ENCODE measurements at places on chromosomes 12 and 14. TPM values are rescaled to one million over a fixed set of nuclear protein-coding genes. Genes with fewer than 3 reads are reported as not detected.

CALM1 gene
- total RNA-seq = 725 TPM

RAD51AP1 gene
- total RNA-seq = 49.7 TPM

- no peaks in the 10 kb centered on the region for H3K4me1 ChIP-seq
- H3K4me3 ChIP-seq = no peak overlapping the region
- no peak overlapping the region for H3K27ac ChIP-seq
- DNase-seq = no peak
- H3K36me3 ChIP-seq = no peaks in the 10 kb centered on the region
Observed at GRCh38 chr12:110916295-110916875, 4.0 kb downstream of the MYL2 start.

GRCh38 chr12:11706509-11707379, 57.3 kb downstream of the ETV6 start:
- H3K27ac ChIP-seq = no peak overlapping the region
- no peak for DNase-seq
- no peak overlapping the region for H3K4me3 ChIP-seq
- peaks cover 67% of the 10 kb centered on the region for H3K4me1 ChIP-seq
- no peaks in the 10 kb centered on the region for H3K27me3 ChIP-seq
- peaks cover 10% of the 10 kb centered on the region for H3K36me3 ChIP-seq

GRCh38 chr12:13978876-13979275, 2.5 kb downstream of the GRIN2B start:
- no peak for DNase-seq
- H3K36me3 ChIP-seq = peaks cover 1% of the 10 kb centered on the region
- H3K4me3 ChIP-seq = no peak overlapping the region
- peaks cover 59% of the 10 kb centered on the region for H3K27me3 ChIP-seq

GRCh38 chr14:89457007-89457406, 40.0 kb upstream of the FOXN3 start:
- no peaks in the 10 kb centered on the region for H3K27me3 ChIP-seq
- no peak overlapping the region for H3K27ac ChIP-seq
- H3K36me3 ChIP-seq = no peaks in the 10 kb centered on the region

SSTR1 gene
- not detected for total RNA-seq

GRCh38 chr14:81187832-81188522, 32.8 kb downstream of the GTF2A1 start:
- H3K27me3 ChIP-seq = no peaks in the 10 kb centered on the region
- H3K4me3 ChIP-seq = no peak overlapping the region
- peak overlapping the region; percentile 23 for H3K27ac ChIP-seq
- no peak for DNase-seq

DNA sequence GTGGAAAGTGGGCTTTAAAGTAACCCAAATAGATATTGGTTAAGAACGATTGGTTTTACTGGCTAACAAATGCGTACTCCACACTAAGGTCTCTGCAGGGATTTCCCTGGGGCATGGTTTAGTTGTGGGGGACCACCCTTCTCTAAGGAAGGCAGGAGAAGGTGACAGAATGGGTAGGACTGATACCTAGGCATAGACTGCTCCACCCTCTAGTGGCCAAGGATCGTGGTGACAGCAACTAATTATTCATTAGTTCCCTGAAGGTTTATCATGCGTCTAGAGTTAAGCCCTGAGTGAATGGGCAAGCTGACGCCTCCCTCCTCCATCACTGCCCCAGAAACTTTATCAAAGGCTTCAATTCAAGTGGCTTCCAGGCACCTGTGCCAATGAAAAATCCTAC, 9.1 kb downstream of the FAM181A start:
- H3K27me3 ChIP-seq = no peaks in the 10 kb centered on the region
- no peak overlapping the region for H3K4me3 ChIP-seq
- DNase-seq = no peak
- H3K36me3 ChIP-seq = peaks cover 23% of the 10 kb centered on the region
- H3K4me1 ChIP-seq = peaks cover 13% of the 10 kb centered on the region

ERGIC2 gene
- 103 TPM for total RNA-seq

CLIP1 gene
- total RNA-seq = 71.8 TPM

- H3K27ac ChIP-seq = peak overlapping the region; percentile 93
- peaks cover 60% of the 10 kb centered on the region for H3K4me1 ChIP-seq
Observed at GRCh38 chr14:73785336-73785833, 66.2 kb upstream of the PTGR2 start.

DNA sequence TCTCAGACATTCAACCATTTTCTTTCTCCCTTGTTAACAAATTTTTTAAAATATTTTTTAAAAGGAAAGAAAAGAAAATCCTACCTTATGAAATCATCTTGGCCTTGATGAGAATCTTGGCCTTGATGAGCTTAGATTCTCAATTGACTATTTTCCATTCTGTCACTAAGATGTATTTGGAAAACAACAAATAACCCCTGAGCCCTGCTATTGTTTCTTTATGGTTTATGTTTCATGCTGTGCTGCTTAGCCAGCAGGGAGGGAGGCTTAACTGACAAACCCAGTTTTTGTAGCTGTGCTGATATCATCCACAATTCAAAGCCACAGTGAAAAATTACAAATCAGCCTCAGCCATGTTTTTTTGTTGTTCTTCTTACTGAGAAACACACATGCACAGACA, 404.1 kb downstream of the RAD51B start:
- H3K27me3 ChIP-seq = no peaks in the 10 kb centered on the region
- H3K4me1 ChIP-seq = peaks cover 2% of the 10 kb centered on the region
- peaks cover 2% of the 10 kb centered on the region for H3K36me3 ChIP-seq
- no peak overlapping the region for H3K27ac ChIP-seq

DNA sequence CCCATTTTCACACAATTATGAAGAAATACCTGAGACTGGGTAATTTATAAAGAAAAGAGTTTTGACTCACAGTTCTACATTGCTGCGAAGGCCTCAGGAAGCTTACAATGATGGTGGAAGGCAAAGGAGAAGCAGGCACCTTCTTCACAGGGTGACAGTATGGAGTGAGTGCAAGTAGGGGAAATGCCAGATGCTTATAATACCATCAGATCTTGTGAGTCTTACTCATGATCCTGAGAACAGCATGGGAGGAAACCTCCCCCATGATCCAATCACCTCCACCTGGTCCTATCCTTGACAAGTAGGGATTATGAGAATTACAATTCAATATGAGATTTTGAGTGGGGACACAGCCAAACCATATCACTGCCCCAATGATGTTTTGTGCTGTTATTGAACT, 189.3 kb upstream of the CRY1 start:
- H3K4me3 ChIP-seq = no peak overlapping the region
- no peak for DNase-seq
- no peaks in the 10 kb centered on the region for H3K36me3 ChIP-seq
- no peak overlapping the region for H3K27ac ChIP-seq
- H3K4me1 ChIP-seq = peaks cover 9% of the 10 kb centered on the region

DBX2 gene
- total RNA-seq = not detected

DNA sequence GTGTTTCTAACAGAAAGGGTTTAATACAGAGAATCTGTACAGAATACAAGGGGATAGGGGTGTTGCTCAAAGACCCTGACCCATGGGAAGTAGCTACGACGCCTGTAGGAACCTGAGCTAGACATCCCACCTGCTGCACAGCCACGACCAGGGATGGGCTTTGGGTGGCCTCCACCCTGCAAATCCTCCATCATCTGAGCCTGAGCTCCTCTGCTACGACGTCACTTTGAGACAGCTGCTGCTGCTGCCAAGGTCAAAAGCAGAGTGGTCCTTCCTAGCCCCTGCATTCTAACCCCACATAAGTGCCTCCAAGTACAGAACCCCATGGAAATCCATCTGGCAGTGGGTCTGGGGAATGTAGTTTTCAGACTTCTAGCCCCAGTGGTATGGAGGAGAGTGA, 43.8 kb downstream of the JAG2 start:
- no peak for DNase-seq
- H3K4me1 ChIP-seq = no peaks in the 10 kb centered on the region
- H3K36me3 ChIP-seq = peaks cover 2% of the 10 kb centered on the region
- H3K4me3 ChIP-seq = no peak overlapping the region
- H3K27ac ChIP-seq = no peak overlapping the region
- H3K27me3 ChIP-seq = peaks cover 11% of the 10 kb centered on the region

DNA sequence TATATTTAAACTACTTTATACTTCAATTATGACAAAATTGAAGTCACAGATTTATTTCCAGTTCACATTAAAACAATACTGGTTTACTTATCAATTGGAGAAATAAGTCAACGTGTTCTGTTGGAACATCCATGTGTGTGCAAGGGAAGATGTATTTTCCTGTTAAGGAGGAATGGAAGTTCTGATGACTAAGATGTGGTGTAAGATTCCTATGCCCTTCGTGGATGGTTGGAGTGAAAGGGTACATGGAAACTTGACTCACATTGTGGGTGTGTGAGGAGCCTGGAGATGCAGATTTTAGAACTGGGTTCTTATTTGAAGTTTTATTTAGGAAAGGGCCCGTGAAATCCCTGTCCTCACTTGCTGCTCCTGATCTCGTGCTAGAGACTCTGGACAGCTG, 95.3 kb downstream of the CATSPERB start:
- no peak overlapping the region for H3K27ac ChIP-seq
- H3K4me3 ChIP-seq = no peak overlapping the region
- no peaks in the 10 kb centered on the region for H3K4me1 ChIP-seq
- DNase-seq = no peak

DNA sequence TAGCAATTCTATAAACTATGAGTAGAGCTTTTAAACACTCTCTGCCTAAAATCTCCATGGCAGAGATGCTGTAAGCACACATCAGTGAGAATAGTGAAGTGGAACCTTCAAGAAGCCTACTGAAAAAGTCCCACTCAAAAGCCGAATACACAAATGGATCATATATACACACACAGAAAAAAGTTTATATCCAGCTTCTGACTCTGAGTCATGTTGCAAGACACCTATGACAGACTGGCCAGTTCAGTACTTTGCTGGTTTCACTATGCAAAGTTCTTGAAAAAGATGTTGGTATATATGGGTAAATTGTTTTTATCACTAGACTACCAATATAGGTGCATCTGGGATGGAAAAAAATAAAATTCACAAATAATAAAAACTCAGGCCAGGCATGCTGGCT, 126.1 kb downstream of the KCNK10 start:
- H3K36me3 ChIP-seq = no peaks in the 10 kb centered on the region
- H3K4me1 ChIP-seq = no peaks in the 10 kb centered on the region
- H3K4me3 ChIP-seq = no peak overlapping the region
- peaks cover 26% of the 10 kb centered on the region for H3K27me3 ChIP-seq
- no peak overlapping the region for H3K27ac ChIP-seq

- H3K27me3 ChIP-seq = no peaks in the 10 kb centered on the region
- no peaks in the 10 kb centered on the region for H3K4me1 ChIP-seq
- no peak overlapping the region for H3K4me3 ChIP-seq
- no peak overlapping the region for H3K27ac ChIP-seq
- no peak for DNase-seq
- H3K36me3 ChIP-seq = no peaks in the 10 kb centered on the region
Observed at GRCh38 chr12:39764944-39765560, 145.4 kb upstream of the ABCD2 start.

- H3K27ac ChIP-seq = no peak overlapping the region
- peaks cover 1% of the 10 kb centered on the region for H3K27me3 ChIP-seq
- no peak overlapping the region for H3K4me3 ChIP-seq
- H3K4me1 ChIP-seq = no peaks in the 10 kb centered on the region
- DNase-seq = no peak
Observed at GRCh38 chr12:80100591-80100990, 1.3 kb downstream of the OTOGL start.

- no peaks in the 10 kb centered on the region for H3K36me3 ChIP-seq
- H3K27me3 ChIP-seq = peaks cover 12% of the 10 kb centered on the region
- H3K4me3 ChIP-seq = no peak overlapping the region
- peaks cover 2% of the 10 kb centered on the region for H3K4me1 ChIP-seq
- DNase-seq = no peak
- H3K27ac ChIP-seq = no peak overlapping the region
Observed at GRCh38 chr12:108949976-108950375, 70.1 kb downstream of the DAO start.

- H3K36me3 ChIP-seq = no peaks in the 10 kb centered on the region
- H3K4me1 ChIP-seq = peaks cover 6% of the 10 kb centered on the region
- no peak overlapping the region for H3K27ac ChIP-seq
- DNase-seq = no peak
- H3K4me3 ChIP-seq = no peak overlapping the region
Observed at GRCh38 chr12:52598966-52599365, 2.3 kb downstream of the KRT72 start.

GRCh38 chr14:67464377-67464776, 24.1 kb downstream of the TMEM229B start:
- no peak for DNase-seq
- H3K4me3 ChIP-seq = no peak overlapping the region
- no peaks in the 10 kb centered on the region for H3K36me3 ChIP-seq

DNA sequence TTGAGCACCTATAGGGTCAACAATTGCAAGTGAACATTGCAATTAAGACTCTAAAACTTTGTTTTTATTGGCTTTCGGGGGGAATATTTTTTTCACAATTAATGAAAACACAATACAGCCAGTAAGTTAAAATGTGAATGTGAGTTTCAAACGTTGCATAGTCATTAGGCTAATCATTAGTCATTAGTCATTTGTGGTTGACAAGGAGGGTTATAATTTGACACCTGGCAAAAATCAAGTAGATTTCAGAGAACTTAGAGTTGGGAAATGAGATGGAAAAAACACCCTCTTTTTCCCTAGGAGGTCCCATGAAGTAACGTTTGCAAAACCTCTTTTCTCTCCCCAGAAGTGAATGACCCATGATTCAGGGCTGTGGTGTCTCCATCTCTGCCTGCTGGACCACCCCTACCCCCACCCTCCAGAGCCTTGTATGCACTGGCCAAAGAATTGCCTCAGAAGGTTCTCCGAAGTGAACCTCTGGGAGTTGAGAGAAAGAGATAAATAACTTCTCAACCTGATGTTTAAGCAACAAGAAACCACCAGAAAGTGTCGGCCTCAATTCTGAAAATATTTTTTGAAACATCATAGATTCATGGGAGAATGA, 196.3 kb downstream of the PAX9 start:
- H3K27ac ChIP-seq = no peak overlapping the region
- no peaks in the 10 kb centered on the region for H3K36me3 ChIP-seq
- no peaks in the 10 kb centered on the region for H3K4me1 ChIP-seq
- no peak overlapping the region for H3K4me3 ChIP-seq
- no peaks in the 10 kb centered on the region for H3K27me3 ChIP-seq

DNA sequence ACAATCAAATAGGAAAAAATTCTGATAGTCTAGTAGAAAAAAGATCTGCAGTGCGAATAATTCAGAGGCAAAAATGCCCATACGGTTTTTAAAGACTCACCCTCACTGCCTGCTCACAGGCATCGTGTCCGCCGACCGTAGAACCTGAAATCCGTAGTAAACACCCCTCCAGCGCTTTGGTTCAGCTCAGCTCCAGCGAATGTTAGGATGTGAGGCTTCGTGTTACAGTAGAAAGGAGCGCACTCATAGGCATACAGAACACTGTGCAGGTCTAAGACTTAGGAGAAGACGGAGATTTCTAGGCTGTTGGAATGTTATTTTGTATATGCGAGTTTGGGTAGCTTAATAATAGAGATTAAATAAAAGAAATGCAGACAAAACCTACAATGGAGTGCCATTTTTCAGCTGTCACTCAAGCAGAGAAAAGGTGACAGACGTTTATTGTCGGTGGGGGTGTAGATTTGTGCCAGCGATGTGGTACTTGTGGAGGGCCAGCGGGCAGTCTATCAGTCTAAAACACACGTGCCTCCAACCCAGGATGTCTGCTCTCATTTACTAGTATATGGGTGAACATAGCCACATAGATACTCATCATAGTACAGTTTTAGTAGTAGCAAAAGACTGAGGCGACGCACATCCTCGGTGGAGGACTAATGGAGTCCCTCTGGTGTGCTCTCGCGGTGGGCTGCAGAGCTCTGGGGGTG, 25.7 kb downstream of the SFSWAP start:
- no peak overlapping the region for H3K27ac ChIP-seq
- H3K36me3 ChIP-seq = peaks cover 29% of the 10 kb centered on the region
- DNase-seq = no peak
- no peaks in the 10 kb centered on the region for H3K27me3 ChIP-seq
- no peak overlapping the region for H3K4me3 ChIP-seq
- H3K4me1 ChIP-seq = no peaks in the 10 kb centered on the region

GUCY2C gene
- not detected for total RNA-seq
